HuH-7.5 (cell line): ENCODE measurements at places on chromosomes 16 and 17.

GRCh38 chr17:10063730-10064241 lies 134.6 kb downstream of the GAS7 start:
- DNase-seq, result no peak

- DNase-seq, result no peak
Measured at GRCh38 chr17:76635039-76635438, 8.5 kb downstream of the ST6GALNAC1 start.

DNA sequence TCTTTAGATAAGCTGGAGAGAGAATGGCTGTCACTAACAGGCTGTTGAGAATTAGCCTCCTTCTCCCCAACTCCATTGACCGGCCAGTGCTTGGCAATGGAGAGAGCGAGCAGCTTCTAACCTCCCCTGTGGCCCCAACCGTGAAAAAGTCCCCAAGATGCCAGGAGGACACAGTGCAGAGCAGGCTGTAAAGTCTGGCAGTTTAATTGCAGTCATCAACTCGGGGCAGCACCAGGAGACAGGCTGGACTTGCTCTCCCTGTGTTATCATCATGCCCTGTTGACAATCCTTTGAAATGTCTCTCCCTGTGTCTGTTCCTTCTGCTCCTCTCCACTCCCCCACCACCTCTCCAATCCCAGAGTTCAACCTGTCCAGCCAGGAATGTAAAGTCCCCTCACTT lies 705 bp upstream of the CDRT4 start:
- no peak for DNase-seq

- no peak for DNase-seq
Measured at GRCh38 chr17:13157656-13158055, 139.8 kb upstream of the ELAC2 start.

- DNase-seq, result no peak
Measured at GRCh38 chr16:568401-569258, 1.1 kb upstream of the PIGQ start.
